H1 (cell line): ENCODE measurements at places on chromosomes 7 and 10. TPM values are rescaled to one million over a fixed set of nuclear protein-coding genes. Genes with fewer than 3 reads are reported as not detected.

The SUPV3L1 gene
- 43.4 and 45.6 TPM in 2 replicates for total RNA-seq

- no peak overlapping the region for H3K4me3 ChIP-seq
- H3K36me3 ChIP-seq = 0 out of 2 replicates have a peak, but pooled peaks cover 2% of the 10 kb centered on the region
- DNase-seq = no peak
- no peaks in the 10 kb centered on the region for H3K27me3 ChIP-seq
- H3K27ac ChIP-seq = no peak overlapping the region
Observed at GRCh38 chr10:38072552-38072951, 21.6 kb upstream of the ZNF37A start.

The PLA2G12B gene
- total RNA-seq = not detected in 2 replicates

GRCh38 chr7:77353407-77353721 lies 62.8 kb downstream of the GSAP start:
- no peak overlapping the region for H3K4me3 ChIP-seq

GRCh38 chr10:30803892-30804322 lies 174.4 kb upstream of the LYZL2 start:
- H3K27me3 ChIP-seq = no peaks in the 10 kb centered on the region
- H3K4me3 ChIP-seq = no peak overlapping the region
- no peaks in the 10 kb centered on the region for H3K4me1 ChIP-seq
- H3K36me3 ChIP-seq = no peaks in the 10 kb centered on the region

- no peak overlapping the region; the same call in 1 of the 2 replicates for H3K27ac ChIP-seq
- H3K27me3 ChIP-seq = peaks cover 11% of the 10 kb centered on the region
- peak overlapping the region; percentile 67 for H3K4me3 ChIP-seq
- peaks cover 3% of the 10 kb centered on the region for H3K36me3 ChIP-seq
- H3K4me1 ChIP-seq = peaks cover 7% of the 10 kb centered on the region
- no peak for DNase-seq
Observed at GRCh38 chr10:3068968-3069737, 1.8 kb downstream of the PFKP start.
